ENCODE measurements at places on chromosomes 11 and 22. TPM values are rescaled to one million over a fixed set of nuclear protein-coding genes. Genes with fewer than 3 reads are reported as not detected.

The ZNF70 gene
- polyA plus RNA-seq = 1.1 TPM

The LARGE2 gene
- 29.8 TPM for polyA plus RNA-seq

The KDM4D gene
- polyA plus RNA-seq = 0.54 TPM

The BCL2L13 gene
- polyA plus RNA-seq = 43.8 TPM

The MS4A7 gene
- 7.0 TPM for polyA plus RNA-seq

The MS4A6E gene
- polyA plus RNA-seq = not detected

The DCPS gene
- polyA plus RNA-seq = 23.9 TPM

All from kidney (tissue), 22 donors.